Liver (tissue), 10 donors: ENCODE measurements at places on chromosomes 2 and 18. TPM values are rescaled to one million over a fixed set of nuclear protein-coding genes. Genes with fewer than 3 reads are reported as not detected.

- H3K36me3 ChIP-seq = peaks cover 45% of the 10 kb centered on the region
- no peak for DNase-seq
- no peak overlapping the region for H3K4me3 ChIP-seq
- no peak overlapping the region for H3K27ac ChIP-seq
These were observed 18.7 kb downstream of the SS18 start for GRCh38 chr18:26071725-26072124.

- no peaks in the 10 kb centered on the region for H3K4me1 ChIP-seq
- H3K27ac ChIP-seq = peak overlapping the region; percentile 68
- H3K4me3 ChIP-seq = no peak overlapping the region
- DNase-seq = no peak
These were observed 38.8 kb downstream of the BMP10 start for GRCh38 chr2:68832233-68832869.

GRCh38 chr18:73479477-73479876 is 611.7 kb upstream of the NETO1 start:
- no peaks in the 10 kb centered on the region for H3K4me1 ChIP-seq
- H3K4me3 ChIP-seq = no peak overlapping the region
- H3K27me3 ChIP-seq = no peaks in the 10 kb centered on the region

DNA sequence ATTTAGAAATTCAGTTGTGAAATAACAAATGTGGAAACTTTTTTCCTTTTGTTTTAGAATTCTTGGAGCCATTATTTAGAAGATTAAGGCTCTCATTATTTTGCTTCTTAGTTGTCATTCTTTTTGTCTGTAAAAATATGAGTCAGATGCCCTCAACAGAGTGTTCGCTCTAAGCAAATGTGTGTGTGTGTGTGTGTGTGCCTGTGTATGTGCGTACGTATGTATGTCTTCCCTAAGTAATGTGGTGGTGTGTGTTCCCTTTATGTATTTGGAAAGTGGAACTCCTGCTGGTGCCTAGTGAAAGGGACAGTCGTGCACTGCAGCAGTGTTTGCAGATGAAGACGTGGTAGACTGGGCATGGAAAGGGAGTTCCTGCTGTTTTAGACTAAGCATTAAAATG is 27.5 kb downstream of the ZNF407 start:
- H3K4me1 ChIP-seq = no peaks in the 10 kb centered on the region
- no peak overlapping the region for H3K27ac ChIP-seq
- no peak for DNase-seq

GRCh38 chr2:113795405-113795920 is 39.0 kb upstream of the SLC35F5 start:
- no peak overlapping the region for H3K4me3 ChIP-seq
- no peak for DNase-seq
- H3K27me3 ChIP-seq = no peaks in the 10 kb centered on the region
- H3K27ac ChIP-seq = no peak overlapping the region
- H3K36me3 ChIP-seq = no peaks in the 10 kb centered on the region

- no peaks in the 10 kb centered on the region for H3K27me3 ChIP-seq
- no peak overlapping the region for H3K27ac ChIP-seq
- H3K36me3 ChIP-seq = no peaks in the 10 kb centered on the region
- no peak overlapping the region for H3K4me3 ChIP-seq
- no peak for DNase-seq
These were observed 88.5 kb downstream of the DYNAP start for GRCh38 chr18:54679318-54680149.

- no peak overlapping the region for H3K4me3 ChIP-seq
- no peak overlapping the region for H3K27ac ChIP-seq
- no peaks in the 10 kb centered on the region for H3K36me3 ChIP-seq
- DNase-seq = no peak
- no peaks in the 10 kb centered on the region for H3K27me3 ChIP-seq
- no peaks in the 10 kb centered on the region for H3K4me1 ChIP-seq
These were observed 127.8 kb downstream of the MYO3B start for GRCh38 chr2:170305711-170306110.

GRCh38 chr18:76978616-76979015 is 154.0 kb downstream of the MBP start:
- no peak overlapping the region for H3K27ac ChIP-seq
- H3K4me1 ChIP-seq = peaks cover 3% of the 10 kb centered on the region
- H3K36me3 ChIP-seq = no peaks in the 10 kb centered on the region
- no peak overlapping the region for H3K4me3 ChIP-seq
- no peak for DNase-seq

GRCh38 chr2:140085674-140086073 is 1305.5 kb upstream of the NXPH2 start:
- no peak overlapping the region for H3K4me3 ChIP-seq
- H3K36me3 ChIP-seq = no peaks in the 10 kb centered on the region
- H3K27me3 ChIP-seq = no peaks in the 10 kb centered on the region
- H3K4me1 ChIP-seq = no peaks in the 10 kb centered on the region
- DNase-seq = no peak

The ANKRD62 gene
- total RNA-seq = under 0.01 TPM

The GCKR gene
- total RNA-seq = 9.6 TPM

The PRKAG3 gene
- not detected for total RNA-seq

The SRD5A2 gene
- total RNA-seq = 23.3 TPM
